Type B pancreatic cell (in vitro differentiated cells): ENCODE measurements at places on chromosomes 1 and 21. TPM values are rescaled to one million over a fixed set of nuclear protein-coding genes. Genes with fewer than 3 reads are reported as not detected.

GRCh38 chr1:160459056-160459455 is 58.7 kb downstream of the VANGL2 start:
- no peak overlapping the region for H3K4me3 ChIP-seq
- H3K4me1 ChIP-seq = peaks cover 4% of the 10 kb centered on the region
- H3K36me3 ChIP-seq = no peaks in the 10 kb centered on the region
- no peak for DNase-seq
- H3K27ac ChIP-seq = no peak overlapping the region

The DAB1 gene
- total RNA-seq = 7.2 and 7.3 TPM in 2 replicates

The KCNJ9 gene
- not detected in 2 replicates for total RNA-seq

The ADAMTSL4 gene
- 12.5 and 24.6 TPM in 2 replicates for total RNA-seq

The MRPL20 gene
- total RNA-seq = 98.9 and 108 TPM in 2 replicates

DNA sequence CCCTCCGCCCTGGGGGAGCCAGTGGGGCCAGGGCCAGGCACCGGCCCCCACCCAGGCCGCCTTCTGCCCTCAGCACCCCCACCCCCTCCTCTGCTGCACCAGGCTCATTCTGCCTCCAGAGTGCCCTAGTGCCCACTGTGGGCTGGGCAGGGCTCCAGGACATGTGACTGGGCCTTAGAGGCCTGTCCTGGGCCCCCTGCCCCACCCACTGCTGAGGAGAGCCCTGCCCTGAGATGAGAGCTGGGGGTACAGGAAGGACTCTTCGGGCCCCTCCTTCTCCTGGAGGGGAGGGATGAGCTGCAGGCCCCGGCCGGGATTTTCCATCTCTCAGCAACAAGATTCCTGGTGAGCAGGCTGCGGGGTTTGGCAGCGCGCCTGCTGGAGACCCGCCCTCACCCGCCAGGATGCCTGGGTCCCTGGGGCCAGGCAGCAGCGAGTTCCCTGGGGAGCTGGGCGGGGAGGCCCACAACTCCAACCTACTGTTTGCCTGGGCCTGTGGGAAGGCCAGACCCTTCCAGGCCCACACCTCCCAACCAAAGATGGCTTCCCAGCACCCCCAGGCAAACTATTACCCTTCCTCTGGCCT is 14.0 kb downstream of the AHDC1 start:
- peaks cover 21% of the 10 kb centered on the region for H3K4me1 ChIP-seq
- H3K27ac ChIP-seq = no peak overlapping the region
- DNase-seq = no peak
- no peak overlapping the region for H3K4me3 ChIP-seq
- H3K27me3 ChIP-seq = no peaks in the 10 kb centered on the region
- H3K36me3 ChIP-seq = peaks cover 4% of the 10 kb centered on the region

DNA sequence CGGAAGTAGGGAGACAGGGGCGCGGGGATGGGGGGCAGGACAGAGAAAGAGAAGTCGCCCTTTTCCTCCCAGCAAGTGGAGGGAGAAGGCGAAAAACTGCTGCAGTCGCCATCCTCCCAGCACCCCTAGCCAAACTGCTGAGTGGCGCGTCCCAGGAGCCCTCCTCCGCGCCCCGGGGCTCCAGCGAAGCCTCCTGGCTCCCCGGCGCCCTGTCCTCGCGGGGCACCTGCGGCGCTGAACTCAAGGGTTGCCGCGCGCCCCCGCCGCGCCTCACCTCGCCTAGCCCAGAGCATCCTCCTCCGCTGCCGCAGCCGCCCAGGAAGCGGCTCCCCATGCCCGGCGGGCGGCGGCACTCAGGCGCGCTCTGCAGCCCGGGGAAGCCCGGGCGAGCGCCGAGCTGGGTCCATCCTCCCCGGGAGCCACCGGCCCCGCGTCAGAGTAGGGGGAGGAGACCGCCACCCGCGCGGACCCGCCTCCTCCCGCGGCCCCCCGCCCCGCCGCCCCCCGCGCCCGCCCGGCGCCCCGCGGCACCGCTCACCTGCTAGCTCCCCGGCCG is at the start of gene DAB1:
Gene DAB1 (minus strand): TSS at position 405 of the 556 bp plus-strand sequence. CDS start 133,030 bp downstream, outside the sequence.
- H3K4me3 ChIP-seq = peak within 1 kb of the TSS; percentile 96
- peaks cover 71% of the 10 kb centered on the region for H3K27me3 ChIP-seq
- peak; percentile 67 for DNase-seq
- peak within 1 kb of the TSS; percentile 86 for H3K27ac ChIP-seq
- H3K4me1 ChIP-seq = peaks cover 18% of the 10 kb centered on the region

DNA sequence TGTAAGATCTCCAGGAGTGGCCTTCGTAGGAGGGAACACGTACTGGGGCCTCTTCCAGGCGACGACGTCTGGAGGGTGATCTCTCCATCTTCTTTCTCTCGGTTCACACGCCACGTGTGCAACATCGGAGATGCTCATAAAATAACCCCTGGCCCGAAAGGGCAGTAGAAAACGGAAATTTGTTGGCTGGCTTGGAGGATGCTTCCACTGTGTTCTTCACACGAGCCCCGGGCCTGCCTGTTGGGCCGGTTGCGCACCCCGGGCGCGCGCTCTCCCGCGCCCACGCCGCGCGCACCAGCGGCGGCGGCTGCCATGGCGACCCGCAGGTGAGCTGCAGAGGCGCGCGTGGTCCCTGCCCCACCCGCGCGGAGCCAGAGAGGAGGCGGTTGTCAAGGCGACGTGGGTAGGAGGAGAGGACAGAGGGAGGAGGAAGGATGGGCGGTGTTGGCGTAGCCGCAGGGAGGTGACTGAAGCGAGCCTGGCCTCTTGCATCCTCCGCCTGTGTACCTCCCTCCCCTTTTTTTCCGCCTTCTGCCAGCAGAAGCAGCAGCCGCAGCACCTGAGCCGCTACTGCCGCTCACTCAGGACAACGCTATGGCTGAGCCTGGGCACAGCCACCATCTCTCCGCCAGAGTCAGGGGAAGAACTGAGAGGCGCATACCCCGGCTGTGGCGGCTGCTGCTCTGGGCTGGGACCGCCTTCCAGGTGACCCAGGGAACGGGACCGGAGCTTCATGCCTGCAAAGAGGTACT is at the start of gene ELAPOR1:
Gene ELAPOR1 (plus strand): TSS at position 526 of the 752 bp plus-strand sequence. CDS start 69 bp downstream, at position 595.
- peaks cover 87% of the 10 kb centered on the region for H3K27me3 ChIP-seq
- H3K4me1 ChIP-seq = peaks cover 10% of the 10 kb centered on the region
- H3K36me3 ChIP-seq = no peaks in the 10 kb centered on the region

The NTRK1 gene
- 0.12 and 6.6 TPM in 2 replicates for total RNA-seq

DNA sequence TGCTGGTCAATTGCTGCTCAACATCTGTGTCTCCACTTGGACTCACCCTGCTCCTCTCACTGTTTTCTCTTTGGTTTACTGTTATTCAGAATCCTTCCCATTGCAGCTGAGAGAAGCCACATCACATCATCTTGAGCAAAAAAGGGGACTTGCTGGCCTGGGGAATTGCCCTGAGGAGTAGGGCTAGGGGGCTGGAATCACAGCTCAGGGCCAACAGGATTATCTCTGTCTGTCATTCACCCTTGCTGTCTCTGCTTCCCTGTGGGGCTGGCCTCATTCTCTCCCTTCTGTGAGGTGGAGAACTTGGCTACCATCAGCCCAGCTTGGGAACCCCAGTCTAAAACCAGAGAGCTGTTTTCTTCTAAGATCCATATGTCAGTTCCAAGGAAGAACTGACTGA is 140.7 kb upstream of the WNT4 start:
- DNase-seq = peak; percentile 29
- no peak overlapping the region for H3K4me3 ChIP-seq
- no peak overlapping the region for H3K27ac ChIP-seq
- H3K27me3 ChIP-seq = peaks cover 3% of the 10 kb centered on the region
- peaks cover 4% of the 10 kb centered on the region for H3K36me3 ChIP-seq

DNA sequence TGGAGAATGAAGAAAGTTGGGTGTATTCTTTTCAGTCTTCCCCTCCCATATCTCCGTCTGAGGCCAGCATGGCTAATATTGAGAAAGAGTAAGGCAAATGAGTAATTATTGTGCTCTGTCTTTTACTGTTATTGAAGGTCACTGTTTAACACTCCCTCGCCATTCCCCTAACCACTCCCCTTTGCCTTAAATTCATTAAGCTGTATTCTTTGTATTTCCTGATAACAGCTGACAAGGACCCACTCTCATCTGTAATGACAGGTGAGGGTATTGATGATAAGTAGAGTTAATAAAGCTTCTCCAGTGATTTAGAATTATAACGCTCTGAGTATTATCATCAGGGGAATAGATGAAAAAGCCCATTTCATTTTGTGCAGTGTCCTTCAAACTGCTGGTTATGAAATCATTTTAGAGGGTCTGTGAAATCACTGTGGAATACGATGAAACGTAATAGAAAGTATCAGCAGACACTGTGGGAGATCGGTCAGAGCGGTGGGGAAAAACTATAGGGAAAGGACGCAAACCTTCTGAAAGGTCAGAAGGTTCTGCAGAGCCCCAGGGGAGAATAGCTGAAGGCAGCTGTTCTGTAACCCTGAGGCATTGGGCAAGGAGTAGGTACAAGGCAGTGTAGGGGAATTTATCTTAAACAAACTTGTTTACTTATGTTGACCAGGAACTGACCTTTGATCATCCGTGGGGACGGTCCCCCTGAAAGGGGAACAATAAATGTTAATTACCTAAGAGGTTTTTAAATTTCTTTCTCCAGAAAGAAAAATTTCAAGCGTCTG is 46.3 kb upstream of the CACYBP start:
- no peak for DNase-seq
- no peaks in the 10 kb centered on the region for H3K36me3 ChIP-seq

The AVPR1B gene
- 0.87 and 1.0 TPM in 2 replicates for total RNA-seq

The HMGCS2 gene
- 19.1 and 34.7 TPM in 2 replicates for total RNA-seq

DNA sequence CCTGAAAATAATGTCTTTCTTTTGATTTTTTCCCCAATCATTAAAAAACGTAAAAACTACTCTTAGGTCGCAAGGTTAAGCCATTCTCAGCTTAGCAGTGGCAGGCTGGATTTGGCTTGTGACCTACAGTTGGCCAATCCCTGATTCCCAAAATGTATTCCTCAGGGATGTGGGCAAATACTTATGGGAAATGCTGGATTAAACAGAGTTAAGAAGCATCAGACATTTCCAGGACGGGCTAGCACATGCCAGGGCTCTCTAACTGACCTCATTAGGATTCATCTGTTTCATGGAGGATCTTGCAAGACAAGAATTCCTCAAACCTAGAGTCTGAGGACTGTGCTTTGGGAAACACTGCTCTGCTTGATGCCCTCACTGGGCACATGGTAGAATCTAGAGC is 982 bp upstream of the IL24 start:
- H3K4me1 ChIP-seq = peaks cover 10% of the 10 kb centered on the region
- no peak overlapping the region for H3K27ac ChIP-seq
- H3K4me3 ChIP-seq = no peak overlapping the region
- H3K36me3 ChIP-seq = no peaks in the 10 kb centered on the region
- peaks cover 24% of the 10 kb centered on the region for H3K27me3 ChIP-seq

The CACNA1S gene
- 0.12 TPM in 1 of 2 replicates, not detected in the other for total RNA-seq

The ATP1A4 gene
- 0.27 and 1.3 TPM in 2 replicates for total RNA-seq

- H3K4me1 ChIP-seq = no peaks in the 10 kb centered on the region
- DNase-seq = no peak
- H3K27me3 ChIP-seq = peaks cover 32% of the 10 kb centered on the region
- H3K27ac ChIP-seq = no peak overlapping the region
- H3K36me3 ChIP-seq = no peaks in the 10 kb centered on the region
- H3K4me3 ChIP-seq = no peak overlapping the region
These were observed 80.5 kb downstream of the PRKAB2 start for GRCh38 chr1:147091801-147092200.

The LHX8 gene
- 0.31 and 1.2 TPM in 2 replicates for total RNA-seq

The RUNX3 gene
- total RNA-seq = 0.41 TPM in 1 of 2 replicates, not detected in the other
